ENCODE measurements at places on chromosomes 5 and 9. TPM values are rescaled to one million over a fixed set of nuclear protein-coding genes. Genes with fewer than 3 reads are reported as not detected.
A peak's percentile ranks its signal among the peaks of the same experiment; 100 is the strongest.

DNA sequence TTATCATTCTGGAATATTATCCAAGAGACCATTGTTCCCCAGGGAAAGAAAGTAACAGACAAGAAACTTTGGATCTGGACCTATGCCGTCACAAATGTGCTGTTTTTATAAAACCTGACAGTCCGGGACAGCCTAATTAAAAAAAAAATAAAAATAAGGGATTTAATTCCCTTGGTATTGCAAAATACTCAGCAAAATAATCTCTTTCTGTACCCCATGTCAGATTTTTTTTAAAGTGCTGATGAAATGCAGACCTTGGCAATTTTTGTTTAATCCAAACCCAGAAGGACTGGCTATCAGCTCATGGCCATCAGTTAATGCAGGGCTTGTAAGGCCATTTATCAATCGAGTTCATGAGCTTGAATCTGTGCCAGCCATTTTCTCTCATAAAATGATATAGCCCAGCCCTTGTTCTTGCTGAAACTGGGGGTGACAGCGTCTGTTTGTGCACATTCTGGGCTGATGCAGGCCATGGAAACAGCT, 162.7 kb upstream of the S1PR3 start:
- DNase-seq, result peak; percentile 69

DNA sequence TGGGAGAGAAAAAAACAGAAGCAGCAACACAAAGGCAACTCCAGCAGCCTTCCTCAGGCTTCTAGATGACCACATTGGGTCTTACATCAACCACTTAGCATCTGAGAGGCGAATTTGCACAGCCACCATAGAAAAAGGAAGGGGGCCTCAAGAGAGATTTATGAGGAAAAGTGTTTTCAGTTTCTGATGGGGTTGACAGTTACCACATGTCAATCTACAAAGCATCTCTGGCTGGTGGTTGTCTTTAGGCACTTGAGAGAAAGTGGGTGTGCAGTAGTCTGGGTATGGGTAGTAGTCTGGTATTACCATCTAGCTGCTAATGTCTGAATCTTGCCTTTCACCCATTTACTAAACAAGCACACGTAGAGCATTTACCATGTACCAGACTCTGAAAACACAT, 137.5 kb downstream of the BAAT start:
- no peak for DNase-seq

DNA sequence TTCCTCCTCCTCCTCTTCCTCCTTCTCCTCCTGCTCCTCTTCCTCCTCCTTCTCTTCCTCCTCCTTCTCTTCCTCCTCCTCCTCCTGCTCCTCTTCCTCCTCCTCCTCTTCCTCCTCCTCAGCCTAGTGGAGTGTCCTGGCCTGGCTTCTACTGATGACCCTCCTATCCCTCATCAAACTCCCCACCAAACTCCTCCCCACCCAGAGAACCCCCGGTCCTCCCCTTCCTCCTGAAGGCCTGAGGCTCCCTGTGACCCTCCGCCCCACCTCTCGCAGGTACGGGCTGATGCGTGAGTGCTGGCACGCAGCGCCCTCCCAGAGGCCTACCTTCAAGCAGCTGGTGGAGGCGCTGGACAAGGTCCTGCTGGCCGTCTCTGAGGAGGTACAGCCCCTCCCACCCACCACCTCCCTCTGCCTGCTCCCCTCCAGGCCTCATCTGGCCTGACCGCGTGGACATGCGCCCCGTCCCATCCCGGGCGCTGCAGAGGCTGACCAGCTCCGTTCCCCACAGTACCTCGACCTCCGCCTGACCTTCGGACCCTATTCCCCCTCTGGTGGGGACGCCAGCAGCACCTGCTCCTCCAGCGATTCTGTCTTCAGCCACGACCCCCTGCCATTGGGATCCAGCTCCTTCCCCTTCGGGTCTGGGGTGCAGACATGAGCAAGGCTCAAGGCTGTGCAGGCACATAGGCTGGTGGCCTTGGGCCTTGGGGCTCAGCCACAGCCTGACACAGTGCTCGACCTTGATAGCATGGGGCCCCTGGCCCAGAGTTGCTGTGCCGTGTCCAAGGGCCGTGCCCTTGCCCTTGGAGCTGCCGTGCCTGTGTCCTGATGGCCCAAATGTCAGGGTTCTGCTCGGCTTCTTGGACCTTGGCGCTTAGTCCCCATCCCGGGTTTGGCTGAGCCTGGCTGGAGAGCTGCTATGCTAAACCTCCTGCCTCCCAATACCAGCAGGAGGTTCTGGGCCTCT, 10.6 kb downstream of the FGFR4 start:
- no peak for DNase-seq

DNA sequence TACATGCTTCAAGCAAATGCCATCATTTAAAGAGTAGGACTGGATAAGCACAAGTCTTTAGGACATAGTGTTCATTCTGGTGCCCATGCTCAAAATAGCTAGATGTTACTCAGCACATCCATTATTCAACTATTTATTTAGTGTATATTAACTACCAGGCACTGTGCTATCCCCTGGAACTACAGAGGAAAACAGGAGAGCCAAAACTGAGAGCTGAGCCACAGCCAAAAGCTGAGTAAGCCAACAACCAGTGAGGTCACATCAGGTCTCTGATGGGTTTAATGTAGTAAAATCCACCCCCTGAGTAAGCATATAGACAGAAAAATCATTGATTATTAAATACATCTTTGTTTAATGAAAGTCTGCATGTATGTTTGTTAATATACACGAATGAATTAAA, 469.3 kb upstream of the DMAC1 start:
- DNase-seq, result no peak

DNA sequence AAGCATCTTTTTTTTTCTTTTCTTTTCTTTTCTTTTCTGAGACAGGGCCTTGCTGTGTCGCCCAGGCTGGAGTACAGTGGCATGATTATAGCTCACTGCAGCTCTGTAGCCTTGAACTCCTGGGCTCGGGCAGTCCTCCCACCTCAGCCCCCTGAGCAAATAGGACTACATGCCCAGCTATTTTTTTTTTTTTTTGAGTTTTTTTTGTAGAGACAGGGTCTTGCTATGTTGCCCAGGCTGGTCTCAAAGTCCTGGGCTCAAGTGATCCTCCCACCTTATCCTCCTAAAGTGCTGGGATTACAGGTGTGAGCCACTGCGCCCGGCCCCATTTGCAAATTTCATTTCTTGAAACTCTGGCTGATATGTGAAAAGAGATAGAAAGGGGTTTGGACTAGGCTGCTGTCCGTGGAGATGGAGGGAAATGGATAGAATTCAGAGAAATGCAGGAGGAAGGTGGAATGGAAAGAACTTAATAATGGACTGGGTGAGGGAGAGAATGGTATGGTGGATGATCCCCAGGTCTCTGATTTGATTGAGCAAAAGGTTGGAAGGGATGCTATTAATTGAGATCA, 32.9 kb downstream of the TNFAIP8 start:
- DNase-seq, result no peak

DNA sequence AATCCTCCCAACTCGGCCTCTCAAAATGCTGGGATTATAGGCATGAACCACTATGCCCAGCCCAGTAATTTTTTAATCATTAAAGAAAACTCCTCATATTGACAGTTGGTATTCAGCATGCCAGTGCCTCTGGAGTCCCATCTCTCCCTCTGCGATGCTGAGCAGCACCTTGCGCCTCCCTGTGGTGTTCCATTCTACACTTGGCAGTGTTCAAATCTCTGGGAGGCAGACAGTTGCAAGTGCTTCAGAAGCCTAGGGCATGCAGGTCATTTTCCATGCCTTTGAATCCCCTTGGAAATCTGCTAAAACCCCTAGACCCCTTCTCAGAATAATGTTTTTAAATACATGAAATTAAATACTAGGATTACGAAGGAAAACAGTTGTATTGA, 41.3 kb downstream of the GARNL3 start:
- no peak for DNase-seq

GRCh38 chr5:79529110-79529509, 15.2 kb upstream of the HOMER1 start:
- no peak for DNase-seq

DNA sequence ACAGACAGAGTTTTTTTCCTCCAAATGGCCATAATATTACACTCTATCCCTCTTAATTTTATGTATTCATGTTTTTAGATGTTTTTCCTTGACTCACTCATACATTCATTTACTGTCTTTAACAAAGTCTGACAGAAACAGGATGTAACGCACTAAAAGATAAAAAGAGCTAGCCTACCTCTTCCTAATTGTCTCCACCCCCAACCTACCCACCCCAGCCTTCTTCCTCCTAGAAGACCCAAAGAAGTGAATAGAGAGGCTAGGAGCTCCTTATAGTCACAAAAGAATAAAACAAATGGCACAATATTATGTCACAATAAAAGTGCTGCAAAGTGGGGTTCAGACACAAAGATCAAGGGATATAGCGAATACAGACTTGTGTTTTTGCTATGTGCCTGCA, 719 bp downstream of the NOL8 start:
- no peak for DNase-seq

The PCDHB13 gene
- 2.1 TPM for total RNA-seq

The FOXD4L5 gene
- total RNA-seq, result 0.24 TPM

The HINT1 gene
- total RNA-seq, result 169 TPM

The BTNL9 gene
- total RNA-seq, result 15.9 TPM

The C1QTNF2 gene
- total RNA-seq, result 2.9 TPM

The TAL2 gene
- total RNA-seq, result not detected
